GM23248 (cell line): ENCODE measurements at places on chromosomes 11 and 22. TPM values are rescaled to one million over a fixed set of nuclear protein-coding genes. Genes with fewer than 3 reads are reported as not detected.

- H3K36me3 ChIP-seq: no peaks in the 10 kb centered on the region; the same call in 1 of the 2 replicates
- peak overlapping the region; percentile 79 for H3K4me3 ChIP-seq
- peak; percentile 90 for DNase-seq
- H3K27me3 ChIP-seq: no peaks in the 10 kb centered on the region
- H3K4me1 ChIP-seq: peaks cover 7% of the 10 kb centered on the region
Observed at GRCh38 chr22:20080776-20081654, 974 bp downstream of the DGCR8 start.

- no peak overlapping the region for H3K27ac ChIP-seq
- no peak for DNase-seq
- H3K36me3 ChIP-seq: no peaks in the 10 kb centered on the region
- H3K4me3 ChIP-seq: no peak overlapping the region
- no peaks in the 10 kb centered on the region for H3K4me1 ChIP-seq
Observed at GRCh38 chr11:133819746-133820315, 25.5 kb downstream of the SPATA19 start.

DNA sequence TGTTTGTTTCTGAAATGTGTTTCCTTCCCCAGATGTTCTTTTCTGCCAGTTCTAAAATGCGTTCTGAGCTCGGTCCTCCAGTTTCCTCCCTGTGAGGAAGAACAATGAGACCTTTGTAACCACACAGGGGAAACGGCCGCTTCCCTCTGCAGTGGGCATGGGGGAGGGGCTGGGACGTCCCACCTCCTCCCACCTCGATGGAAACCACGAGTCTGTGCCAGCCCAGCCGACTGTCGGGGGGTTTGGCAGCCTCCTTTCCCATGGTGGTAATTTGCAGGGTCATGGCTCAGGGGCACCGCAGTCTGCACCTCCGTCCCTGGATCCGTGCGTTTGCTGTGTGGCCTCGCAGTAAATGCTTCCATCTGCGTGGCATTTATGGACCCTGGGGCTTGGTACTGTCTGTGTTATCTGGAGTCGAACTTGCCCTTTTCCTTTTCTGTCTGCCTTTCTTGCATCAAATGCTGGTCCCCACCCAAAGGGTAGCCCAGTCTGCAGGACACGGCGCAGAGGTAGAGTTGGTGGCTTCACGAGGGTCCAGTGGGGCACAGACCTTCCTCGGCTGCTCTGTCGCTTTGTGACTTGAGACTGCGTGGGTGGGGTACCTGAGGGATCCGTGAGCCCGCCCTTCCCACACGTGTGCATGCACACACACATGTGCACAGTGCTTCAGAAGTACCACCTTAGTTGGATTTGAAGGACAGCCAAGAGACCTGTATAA lies 16.1 kb downstream of the LRP5 start:
- no peaks in the 10 kb centered on the region for H3K4me1 ChIP-seq
- no peak overlapping the region for H3K4me3 ChIP-seq
- DNase-seq: no peak
- no peaks in the 10 kb centered on the region for H3K36me3 ChIP-seq
- H3K27me3 ChIP-seq: no peaks in the 10 kb centered on the region; the same call in 1 of the 2 replicates

DNA sequence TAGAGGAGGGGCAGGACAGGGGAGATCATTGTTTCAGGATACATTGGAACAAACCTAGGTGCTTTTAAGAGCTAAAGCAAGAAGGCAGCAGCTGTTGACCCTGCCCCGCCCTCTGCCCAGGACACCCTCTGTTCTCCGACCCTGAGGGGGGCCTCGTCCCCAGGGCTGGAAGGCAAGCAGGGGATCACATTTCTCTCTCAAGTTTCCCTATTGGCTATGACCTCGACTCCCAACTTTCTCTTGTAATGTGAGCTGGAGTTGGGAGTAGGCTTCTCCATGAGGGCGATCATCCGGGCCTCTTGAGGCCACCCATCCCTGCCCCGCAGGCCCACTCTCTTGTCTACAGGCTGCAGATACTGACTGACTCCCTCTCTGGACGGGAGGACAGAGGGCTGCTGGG lies 37.7 kb downstream of the DSCAML1 start:
- DNase-seq: no peak
- 0 out of 2 replicates have a peak, but pooled peaks cover 9% of the 10 kb centered on the region for H3K27me3 ChIP-seq
- H3K36me3 ChIP-seq: no peaks in the 10 kb centered on the region
- no peak overlapping the region for H3K4me3 ChIP-seq

DNA sequence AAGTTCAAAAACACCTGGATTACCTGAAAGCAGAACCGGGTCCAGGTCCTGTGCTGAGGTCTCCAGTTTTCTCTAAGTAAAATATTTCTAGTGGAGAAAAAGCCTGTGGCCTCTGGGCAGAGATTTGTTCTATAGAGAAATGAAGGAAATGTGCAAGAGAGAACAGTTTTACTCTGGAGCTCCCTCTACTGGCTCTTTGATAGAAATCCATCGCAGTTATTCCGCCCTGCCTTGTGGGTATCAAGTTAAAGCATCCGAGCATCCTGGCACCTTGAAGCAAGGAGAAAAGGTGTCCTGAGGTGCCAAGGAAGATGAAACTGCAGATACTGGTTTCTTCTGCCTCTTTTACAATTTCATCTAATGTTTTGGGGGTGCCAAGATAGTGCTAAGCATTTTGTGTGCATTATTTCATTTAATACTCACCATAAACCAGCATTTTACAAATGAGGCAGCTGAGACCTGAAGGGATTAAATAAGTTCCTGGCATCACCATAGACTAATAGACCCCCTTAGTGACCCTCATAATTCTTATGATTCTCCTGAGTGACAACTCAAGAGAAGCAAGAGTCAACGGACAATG lies 113.1 kb upstream of the HSD17B12 start:
- H3K4me1 ChIP-seq: no peaks in the 10 kb centered on the region
- no peak overlapping the region for H3K4me3 ChIP-seq
- no peak overlapping the region for H3K27ac ChIP-seq
- DNase-seq: peak; percentile 71
- H3K27me3 ChIP-seq: no peaks in the 10 kb centered on the region

GRCh38 chr11:73851046-73851764 lies 25.4 kb downstream of the COA4 start:
- H3K36me3 ChIP-seq: no peaks in the 10 kb centered on the region
- no peak overlapping the region for H3K27ac ChIP-seq
- DNase-seq: no peak
- H3K4me3 ChIP-seq: no peak overlapping the region
- no peaks in the 10 kb centered on the region; the same call in 1 of the 2 replicates for H3K4me1 ChIP-seq

DNA sequence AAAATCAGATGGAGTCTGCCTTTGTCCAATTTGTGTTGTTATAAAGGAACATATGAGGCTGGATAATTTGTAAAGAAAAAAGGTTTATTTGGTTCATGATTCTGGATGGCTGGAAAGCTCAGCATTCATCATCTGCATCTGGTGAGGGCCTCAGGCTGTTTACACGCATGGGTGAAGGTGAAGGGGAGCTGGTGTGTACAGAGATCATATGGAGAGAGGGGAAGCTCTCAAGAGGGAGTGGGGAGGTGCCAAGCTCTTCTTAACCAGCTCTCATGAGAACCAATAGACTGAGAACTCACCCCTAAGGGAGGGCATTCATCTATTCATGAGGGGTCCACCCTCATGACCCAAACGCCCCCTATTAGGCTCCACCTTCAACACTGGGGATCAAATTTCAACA lies 40.0 kb downstream of the NEU3 start:
- H3K27me3 ChIP-seq: no peaks in the 10 kb centered on the region
- no peak overlapping the region for H3K27ac ChIP-seq
- no peaks in the 10 kb centered on the region for H3K36me3 ChIP-seq
- H3K4me3 ChIP-seq: no peak overlapping the region
- DNase-seq: no peak

DNA sequence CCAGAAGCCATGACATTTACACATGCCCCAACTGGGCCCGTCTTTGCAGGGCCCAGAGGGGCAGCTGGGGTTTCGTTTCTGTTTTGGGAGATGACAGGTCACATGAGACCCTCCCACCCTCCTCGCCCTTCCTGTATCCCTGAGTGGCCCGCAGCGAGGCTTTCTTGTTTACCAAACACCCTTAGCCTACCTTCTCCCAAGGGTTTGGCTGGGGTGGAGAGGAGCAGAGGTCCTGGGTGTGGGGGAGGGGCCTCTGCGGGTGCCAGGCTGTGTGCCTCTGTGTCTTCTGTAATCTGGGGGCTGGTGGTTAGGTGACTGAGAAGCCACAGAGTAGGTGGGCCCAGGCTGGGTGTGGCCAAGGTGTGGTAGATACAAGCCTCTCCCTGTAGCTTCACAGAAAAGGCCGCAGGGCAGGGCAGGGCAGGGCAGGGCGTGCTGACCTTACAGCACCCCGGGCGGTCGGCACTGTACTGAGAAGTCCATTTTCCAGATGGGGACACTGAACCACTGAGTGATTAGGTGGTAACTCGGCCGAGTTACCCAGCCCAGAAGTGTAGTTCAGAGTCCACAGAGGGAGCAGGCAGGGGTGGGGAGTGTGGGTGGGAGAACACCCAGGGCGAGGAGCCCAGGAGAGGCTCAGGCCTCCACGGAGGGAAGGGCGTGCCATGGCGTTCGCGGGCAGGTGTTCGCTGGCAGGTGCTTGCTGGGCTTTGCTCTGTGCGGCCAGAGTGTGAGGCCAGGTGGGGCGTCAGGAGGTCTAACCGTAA lies 8.7 kb downstream of the PRR5 start:
- H3K36me3 ChIP-seq: no peaks in the 10 kb centered on the region
- peaks cover 10% of the 10 kb centered on the region for H3K4me1 ChIP-seq

- H3K4me3 ChIP-seq: no peak overlapping the region
- no peaks in the 10 kb centered on the region for H3K27me3 ChIP-seq
- DNase-seq: peak; percentile 37
- no peaks in the 10 kb centered on the region for H3K36me3 ChIP-seq
- no peak overlapping the region for H3K27ac ChIP-seq
- H3K4me1 ChIP-seq: 0 out of 2 replicates have a peak, but pooled peaks cover 3% of the 10 kb centered on the region
Observed at GRCh38 chr11:75536786-75537641, 11.3 kb upstream of the GDPD5 start.

DNA sequence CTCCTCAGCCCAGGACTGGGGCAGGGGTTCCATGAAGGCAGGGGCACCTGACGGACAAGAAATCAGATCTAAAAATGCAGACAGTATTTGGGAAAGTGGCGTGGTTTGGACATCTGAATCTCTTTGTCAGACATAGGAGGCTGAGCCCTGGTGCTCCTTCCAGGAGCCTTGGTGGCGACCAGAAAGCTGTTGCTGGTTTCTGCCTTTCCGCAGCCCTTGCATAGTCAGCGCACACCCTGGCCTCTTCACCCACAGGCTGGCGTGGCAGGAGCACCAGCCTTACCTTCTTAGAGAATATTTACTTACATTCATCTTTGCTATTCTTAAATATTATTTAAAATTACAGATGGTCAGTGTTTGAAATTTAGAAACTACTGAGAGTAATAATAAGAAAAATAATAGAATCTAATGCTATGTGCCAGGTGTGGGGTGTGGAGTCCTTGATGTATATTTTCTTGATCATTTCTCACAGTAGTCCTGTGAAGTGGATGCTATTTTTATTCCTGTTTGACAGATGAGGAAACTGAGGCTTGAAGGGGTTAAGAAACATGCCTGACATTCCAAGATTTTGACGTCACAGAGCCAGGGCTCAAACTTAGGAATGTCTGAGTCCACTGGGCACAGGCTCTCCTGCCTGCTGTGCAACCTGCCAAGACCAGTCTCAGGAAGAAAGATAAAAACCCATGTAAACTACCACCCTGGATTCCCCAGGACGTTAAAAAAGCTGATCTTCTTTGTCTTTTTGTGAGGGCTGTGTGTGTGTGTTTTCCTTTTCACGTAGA lies 51.6 kb downstream of the TBC1D22A start:
- H3K27ac ChIP-seq: 0 out of 2 replicates have a peak overlapping the region, but pooled peaks have one; percentile 4
- H3K36me3 ChIP-seq: no peaks in the 10 kb centered on the region
- no peak overlapping the region for H3K4me3 ChIP-seq
- H3K27me3 ChIP-seq: no peaks in the 10 kb centered on the region
- peak; percentile 58 for DNase-seq
- H3K4me1 ChIP-seq: peaks cover 27% of the 10 kb centered on the region

GRCh38 chr11:23947883-23948282 lies 549.0 kb upstream of the LUZP2 start:
- H3K4me1 ChIP-seq: no peaks in the 10 kb centered on the region; the same call in 1 of the 2 replicates
- no peak for DNase-seq
- H3K4me3 ChIP-seq: no peak overlapping the region
- no peak overlapping the region for H3K27ac ChIP-seq
- no peaks in the 10 kb centered on the region for H3K36me3 ChIP-seq
- H3K27me3 ChIP-seq: no peaks in the 10 kb centered on the region

KRTAP5-7 gene
- not detected in 2 replicates for total RNA-seq

PKNOX2 gene
- total RNA-seq: 0.51 and 0.76 TPM in 2 replicates
